ENCODE measurements at places on chromosomes 16 and 17.

GRCh38 chr17:1789936-1790335, 28.1 kb downstream of the SERPINF1 start:
- DNase-seq = no peak

DNA sequence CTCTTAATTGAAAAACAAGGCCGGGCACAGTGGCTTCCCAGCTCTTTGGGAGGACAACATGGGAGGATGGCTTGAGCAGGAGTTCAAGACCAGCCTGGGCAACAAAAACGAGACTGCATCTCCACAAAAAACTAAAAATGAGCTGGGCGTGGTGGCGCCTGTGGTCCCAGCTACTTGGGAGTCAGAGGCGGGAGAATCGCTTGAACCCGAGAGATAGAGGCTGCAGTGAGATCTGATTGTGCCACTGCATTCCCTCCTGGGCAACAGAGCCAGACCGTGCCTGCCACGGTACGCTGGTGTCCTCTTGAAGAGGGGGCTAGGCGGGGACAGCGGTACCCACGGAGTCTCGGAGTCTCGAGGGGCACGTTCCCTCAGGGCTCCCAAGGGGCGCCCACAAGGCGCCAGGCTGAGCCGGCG, 27.9 kb upstream of the ADORA2B start:
- DNase-seq = no peak

GRCh38 chr17:7262192-7262934, at the start of gene CLDN7:
Gene CLDN7, minus strand, starts transcription at chr17:7262478. Its CDS starts 435 bp downstream, at chr17:7262043.
- peak; percentile 39 for DNase-seq

GRCh38 chr16:74743668-74744299, 30.8 kb downstream of the FA2H start:
- DNase-seq = peak; percentile 93

DNA sequence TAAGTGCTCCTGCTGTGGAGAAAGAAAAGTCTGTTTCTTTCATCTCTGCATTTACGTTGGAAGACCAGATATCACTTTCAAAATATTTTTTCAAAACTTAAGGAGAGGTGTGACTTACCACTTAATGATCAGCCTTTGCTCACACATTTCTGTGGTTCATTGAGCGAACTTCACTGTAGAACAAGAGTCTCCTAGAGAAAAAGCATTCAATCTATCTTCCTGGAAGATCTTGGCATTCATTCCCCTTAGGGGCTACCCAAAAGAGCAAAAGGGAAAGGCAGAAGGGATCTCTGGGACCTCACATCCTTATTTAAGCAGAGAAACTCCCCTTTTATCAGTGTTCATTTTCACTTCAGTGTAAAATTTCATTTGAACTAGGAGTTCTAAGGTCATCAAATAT, 61.2 kb downstream of the HS3ST3A1 start:
- no peak for DNase-seq

DNA sequence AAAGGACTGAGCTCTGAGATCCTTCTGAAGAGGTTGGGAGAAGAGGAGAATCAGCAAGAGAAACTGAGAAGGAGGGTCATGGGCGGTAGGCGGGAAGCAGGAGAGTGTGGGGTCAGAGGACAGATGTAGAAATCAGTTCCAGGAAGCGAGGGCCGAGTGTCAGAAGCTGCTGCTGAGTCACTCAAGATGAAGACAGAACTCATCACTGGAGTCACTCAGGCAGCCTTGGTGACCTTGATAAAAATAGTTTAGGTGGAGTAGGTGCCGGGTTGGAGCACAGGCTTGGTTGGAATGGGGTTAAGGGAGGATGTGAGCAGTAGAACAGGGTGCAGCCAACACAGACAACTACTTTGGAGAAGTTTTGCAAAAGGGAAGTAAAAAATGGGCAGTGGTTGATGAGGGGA, 6.1 kb upstream of the ITGAM start:
- no peak for DNase-seq

Data from COR-L47 (cell line).